Gastroesophageal sphincter (tissue), 4 donors: ENCODE measurements at places on chromosomes 2 and 18.

GRCh38 chr2:118923371-118923770, 18.6 kb upstream of the MARCO start:
- no peak for ATAC-seq

DNA sequence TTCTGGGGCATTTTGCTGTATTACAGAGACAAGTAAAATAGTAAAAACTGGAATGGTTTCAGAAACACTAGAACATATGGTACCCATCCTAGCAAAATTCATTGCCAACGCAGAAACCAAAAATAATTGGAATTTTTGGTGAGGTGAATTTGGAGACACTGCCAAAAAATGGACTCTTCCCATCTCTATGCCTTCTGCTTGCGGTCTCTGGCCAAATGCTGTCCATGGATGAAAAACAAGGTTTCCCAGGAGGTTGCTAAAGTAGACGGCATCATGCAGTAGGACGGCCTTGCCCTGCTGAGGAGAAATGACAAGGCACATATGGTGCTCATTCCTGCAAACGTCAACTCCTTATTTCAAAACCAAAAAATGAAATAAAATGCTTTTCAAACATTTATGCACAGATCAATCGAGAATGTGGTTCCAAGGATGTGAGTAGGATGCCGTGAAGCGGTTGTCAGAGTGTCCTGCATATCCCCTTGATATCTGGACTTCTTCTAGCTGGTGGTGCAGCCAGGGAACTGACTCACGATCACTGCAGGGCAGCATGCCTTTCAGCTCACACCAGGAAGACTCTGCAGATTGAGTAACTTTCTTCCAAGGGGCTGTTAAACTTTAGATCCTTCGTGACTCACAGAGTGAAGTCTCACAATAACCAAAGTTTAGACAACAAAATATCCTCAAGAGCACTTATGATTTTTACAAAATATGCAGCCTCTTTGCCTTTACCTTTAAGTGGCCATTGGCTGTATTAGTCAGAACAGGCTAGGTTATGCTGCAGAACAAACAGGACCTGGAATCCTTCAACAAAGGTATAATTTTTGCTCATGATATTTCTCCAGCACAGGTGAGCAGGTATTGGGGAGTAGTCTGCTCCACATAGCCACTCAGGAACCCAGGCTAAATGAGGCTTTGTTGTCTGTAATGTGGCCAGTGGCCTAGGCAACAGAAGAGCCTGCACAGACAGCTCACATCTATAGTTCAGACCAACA, 149.4 kb upstream of the NDUFV2 start:
- no peak for ATAC-seq

DNA sequence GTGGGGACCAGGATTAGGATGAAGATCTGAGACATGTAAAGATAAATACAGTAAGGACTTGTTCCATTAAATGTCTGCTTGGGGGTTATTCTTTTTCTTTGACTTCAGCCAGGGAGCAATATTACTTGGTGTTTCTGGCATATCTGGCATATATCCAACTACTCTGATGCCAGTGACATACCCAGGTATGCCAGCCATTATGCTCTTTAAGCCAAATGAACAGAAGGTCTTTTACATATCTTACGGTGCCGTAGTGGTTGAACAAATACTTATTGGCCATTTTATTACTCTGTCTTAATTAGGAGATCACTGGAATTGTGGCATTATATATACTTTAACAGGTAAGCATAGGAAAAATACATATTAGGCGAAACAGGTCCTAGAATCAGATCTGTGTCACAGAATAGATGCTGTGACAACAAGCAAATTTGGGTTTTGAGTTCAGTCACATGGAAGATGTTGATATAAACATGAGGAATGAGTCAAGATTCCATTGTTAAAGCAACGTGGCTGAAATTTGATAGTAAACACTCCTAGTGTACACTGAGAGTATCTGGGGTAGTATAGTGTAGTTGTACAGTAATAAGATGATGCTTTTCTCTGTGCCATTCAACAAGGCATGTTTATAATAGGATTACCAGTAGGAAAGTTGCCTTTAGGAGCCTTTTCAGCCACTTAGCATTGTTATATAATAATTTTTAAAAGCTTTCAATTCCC, 62.6 kb downstream of the KCTD18 start:
- no peak for ATAC-seq

- no peak for ATAC-seq
These were observed 25.6 kb downstream of the LDLRAD4 start for GRCh38 chr18:13244135-13244534.

DNA sequence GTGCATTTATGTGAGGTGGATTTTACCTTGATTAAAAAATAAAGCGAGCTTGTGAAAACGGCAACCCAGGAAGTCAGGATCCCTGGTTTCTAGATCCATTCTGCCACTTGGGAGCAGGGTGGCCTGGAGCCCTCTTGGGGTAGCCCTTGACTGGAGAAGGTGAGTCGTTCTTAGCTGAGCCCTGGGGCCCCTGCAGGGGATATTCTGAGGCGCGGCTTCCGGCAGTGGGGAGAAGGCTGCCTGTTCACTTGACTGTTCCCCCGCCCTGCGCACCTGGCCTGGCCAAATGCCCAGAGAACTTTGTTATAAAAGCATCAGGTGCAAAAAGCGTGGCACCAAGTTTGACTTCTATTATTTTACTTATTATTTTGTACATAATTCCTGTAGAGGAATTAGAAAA, 221.9 kb downstream of the DYSF start:
- no peak for ATAC-seq

DNA sequence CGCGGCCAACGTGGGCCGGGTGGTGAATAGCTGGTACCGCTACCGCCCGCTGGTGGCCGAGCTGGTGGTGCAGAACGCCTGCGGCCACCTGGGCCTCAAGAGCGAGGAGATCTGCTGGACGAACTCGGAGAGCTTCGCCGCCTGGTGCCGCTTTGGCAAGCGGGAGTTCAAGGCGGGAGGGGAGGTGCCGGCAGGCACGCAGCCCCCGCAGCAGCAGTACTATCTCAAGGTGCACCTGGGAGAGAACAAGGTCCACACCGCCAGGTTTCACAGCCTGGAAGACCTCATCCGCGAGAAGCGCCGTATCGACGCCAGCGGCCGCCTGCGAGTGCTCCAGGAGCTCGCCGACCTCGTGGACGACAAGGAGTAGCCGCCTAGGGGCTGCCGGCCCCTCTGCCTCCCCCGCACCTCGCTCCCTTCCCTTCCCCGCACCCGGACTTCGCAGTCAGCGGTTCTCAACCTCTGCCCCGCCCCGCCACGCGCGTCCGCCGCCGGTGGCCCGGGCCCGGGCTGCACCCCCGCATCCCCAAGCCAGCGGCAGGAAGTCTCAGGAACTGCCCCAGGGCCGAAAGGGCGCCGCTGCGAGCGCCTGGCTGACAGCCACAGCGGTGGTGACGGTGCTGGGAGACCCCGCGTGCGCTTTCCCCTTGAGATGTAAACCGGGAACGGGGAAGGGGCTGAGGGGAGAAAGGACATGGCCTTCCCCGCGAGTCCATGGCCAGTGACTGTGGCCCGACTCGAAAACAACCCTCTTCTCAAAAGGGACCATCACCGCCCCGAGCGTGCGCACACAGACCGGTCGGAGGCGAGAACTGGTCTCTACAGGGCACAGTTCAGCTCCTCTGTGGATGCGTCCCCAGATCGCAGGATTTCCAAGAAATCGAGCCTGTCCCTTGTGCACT, 2.2 kb downstream of the LRATD1 start:
- peak; percentile 76 for ATAC-seq

- ATAC-seq = no peak
These were observed 84.1 kb upstream of the MGAT5 start for GRCh38 chr2:134169788-134170187.

GRCh38 chr2:43472527-43473194, 123.2 kb downstream of the THADA start:
- no peak for ATAC-seq

DNA sequence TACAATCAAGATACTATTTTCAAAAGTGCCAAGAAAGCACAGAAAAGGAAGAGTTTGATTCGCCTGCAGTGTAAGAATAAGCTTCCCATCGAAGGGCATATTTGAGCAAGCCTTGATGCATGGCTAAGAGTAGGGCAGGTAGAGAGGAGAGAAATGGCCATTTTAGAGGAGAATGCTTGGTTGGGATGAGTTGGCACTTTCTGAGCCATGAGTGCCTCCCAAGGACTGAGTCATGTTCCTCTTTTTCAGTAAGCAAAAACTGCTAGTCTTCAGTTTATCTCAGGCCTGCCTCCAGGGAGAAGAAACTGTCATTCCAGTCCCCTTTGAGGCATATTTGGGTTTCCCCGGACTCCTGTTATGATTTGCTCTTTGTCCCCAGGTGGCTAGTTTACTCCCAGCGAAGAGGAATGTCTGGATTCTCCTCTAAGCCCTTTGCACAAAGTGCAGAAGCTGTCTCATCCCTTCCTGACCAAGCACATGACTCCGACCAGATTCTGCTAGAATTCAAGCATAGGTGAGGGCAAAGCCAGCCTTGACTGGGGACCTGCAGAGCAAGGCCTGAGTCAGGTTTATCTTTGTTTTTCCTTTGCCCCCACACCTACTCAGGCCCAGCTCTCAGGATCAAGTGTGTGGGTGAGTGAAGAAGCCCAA, 115.2 kb downstream of the TTC32 start:
- ATAC-seq = peak; percentile 50

DNA sequence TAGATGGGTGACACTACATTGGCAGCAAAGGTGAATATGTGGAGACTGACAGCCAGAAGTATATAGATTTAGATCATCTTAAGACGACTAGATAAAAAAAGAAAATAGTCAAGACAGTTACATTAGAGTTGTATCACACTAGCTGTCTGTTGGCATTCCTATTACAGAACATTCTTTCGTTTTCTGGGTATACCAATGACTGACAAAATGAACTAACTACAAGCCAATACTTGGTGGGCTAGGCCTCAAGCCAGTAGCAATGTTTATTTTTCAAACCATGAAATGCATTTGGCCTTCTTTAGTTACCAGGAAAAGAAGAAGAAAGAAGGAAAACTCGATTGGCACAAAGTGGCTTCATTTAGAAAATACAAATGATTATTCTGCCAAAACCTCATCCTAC, 944.9 kb upstream of the ZEB2 start:
- ATAC-seq = no peak

- no peak for ATAC-seq
These were observed 6.0 kb downstream of the SH3YL1 start for GRCh38 chr2:257842-258241.

GRCh38 chr2:172415157-172415864, 12.1 kb upstream of the ITGA6 start:
- no peak for ATAC-seq

DNA sequence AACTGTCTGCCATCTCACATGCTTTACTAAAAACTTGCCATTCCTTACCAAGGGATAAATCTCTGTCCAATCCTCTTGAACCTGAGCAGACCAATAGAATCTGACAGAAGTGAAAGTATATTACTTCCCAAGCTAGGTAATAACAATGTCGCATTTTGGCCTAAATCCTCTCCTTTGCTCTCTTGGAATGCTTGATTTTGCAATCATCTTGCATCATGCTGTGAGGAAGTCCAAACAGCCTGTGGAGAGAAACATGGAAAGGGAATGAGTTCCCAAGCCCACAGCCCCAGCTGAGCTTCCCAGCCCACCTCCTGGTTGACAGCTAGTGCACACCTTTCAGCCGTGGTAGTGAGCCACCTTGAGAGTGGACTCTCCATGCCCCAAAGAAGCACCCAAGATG, 540.6 kb downstream of the STK39 start:
- no peak for ATAC-seq

GRCh38 chr2:230874456-230874855, 9.7 kb downstream of the ITM2C start:
- ATAC-seq = no peak

DNA sequence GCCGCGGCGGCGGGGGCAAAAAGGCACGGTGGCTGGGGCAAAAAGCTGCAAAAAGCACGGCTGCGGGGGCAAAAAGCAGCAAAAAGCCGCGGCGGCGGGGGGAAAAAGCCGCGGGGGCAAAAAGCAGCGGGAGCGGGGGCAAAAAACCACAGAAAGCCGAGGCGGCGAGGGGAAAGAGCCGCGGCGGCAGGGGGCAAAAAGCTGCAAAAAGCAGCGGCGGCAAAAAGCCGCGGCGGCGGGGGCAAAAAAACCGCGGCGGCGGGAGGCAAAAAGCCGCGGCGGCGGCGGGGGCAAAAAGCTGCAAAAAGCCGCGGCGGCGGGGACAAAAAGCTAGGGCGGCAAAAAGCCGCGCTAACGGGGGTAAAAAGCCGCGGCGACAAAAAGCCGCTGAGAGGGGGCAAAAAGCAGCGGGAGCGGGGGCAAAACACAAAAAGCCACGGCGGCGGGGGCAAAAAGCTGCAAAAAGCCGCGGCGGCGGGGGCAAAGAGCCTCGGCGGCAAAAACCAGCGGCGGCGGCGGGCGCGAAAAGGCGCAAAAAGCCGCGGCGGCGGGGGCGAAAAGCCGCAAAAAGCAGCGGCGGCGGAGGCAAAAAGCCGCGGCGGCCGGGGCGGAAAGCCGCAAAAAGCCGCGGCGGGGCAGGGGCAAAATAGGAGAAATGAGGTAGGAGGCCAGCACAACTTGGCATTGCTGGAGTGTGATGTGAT, 123.4 kb downstream of the ANKRD30BL start:
- ATAC-seq = no peak

DNA sequence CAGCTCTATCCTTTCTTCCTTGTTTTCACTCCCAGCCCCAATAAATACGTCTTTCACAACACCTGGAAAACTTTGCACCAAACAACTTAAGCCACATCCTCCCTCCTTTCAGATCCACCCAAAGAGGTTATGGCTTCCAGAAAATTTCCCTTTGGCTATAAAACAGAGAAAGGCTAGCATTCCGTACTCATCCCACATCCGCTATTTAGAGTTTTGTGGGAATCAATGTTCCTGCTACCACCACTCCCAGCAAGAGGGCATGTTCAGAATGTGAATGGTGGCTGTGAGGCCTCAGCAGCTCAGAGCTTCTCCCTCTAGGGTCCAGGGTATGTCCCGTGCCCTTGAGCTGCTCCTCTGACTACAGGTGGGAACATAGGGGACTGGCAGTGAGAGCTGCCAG, 214.6 kb downstream of the NCK2 start:
- ATAC-seq = no peak

GRCh38 chr2:239589270-239589825, 188.5 kb upstream of the HDAC4 start:
- ATAC-seq = no peak

DNA sequence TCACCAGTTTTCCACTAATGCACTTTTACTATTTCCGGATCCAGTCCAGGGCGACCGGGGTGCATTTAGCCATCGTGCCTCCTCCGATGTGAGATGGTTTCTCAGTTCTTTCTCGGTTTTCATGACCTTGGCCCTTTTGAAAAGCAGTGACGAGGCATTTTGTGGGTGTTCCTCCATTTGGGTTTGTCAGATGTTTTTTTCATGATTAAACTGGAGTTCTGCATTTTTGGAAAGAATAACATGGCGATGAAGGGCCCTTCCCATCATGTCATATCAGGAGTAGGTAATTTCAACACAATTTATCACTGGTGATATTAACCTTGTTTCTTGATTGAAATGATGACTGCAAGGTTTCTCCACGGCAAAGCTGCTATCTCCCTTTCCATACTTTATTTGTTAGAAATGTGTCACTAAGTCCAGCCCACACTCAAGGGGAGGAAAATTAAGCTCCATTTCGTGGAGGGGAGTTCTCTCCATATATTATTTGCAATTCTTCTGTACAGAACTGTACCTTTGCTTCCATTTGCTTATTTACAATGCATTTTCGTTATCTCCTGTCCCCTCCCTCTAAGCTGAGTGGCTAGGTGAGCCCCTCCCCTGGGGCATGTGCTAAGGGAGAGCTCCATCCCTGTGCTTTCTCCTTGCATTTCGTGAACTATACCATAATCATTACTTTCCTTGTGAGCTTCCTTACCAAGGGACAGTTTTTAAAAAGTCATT, 8.9 kb upstream of the KLF11 start:
- no peak for ATAC-seq

GRCh38 chr2:152251211-152251610, 75.6 kb upstream of the STAM2 start:
- no peak for ATAC-seq
